ENCODE measurements at places on chromosomes 11 and 22. TPM values are rescaled to one million over a fixed set of nuclear protein-coding genes. Genes with fewer than 3 reads are reported as not detected.

GRCh38 chr22:32634421-32634981, 159.9 kb downstream of the FBXO7 start:
- no peaks in the 10 kb centered on the region for H3K27me3 ChIP-seq
- no peak overlapping the region for H3K27ac ChIP-seq
- no peak overlapping the region for H3K4me3 ChIP-seq
- no peak for DNase-seq
- H3K4me1 ChIP-seq: peaks cover 22% of the 10 kb centered on the region
- H3K36me3 ChIP-seq: no peaks in the 10 kb centered on the region

Gene OR8G1
- total RNA-seq: 0.13 TPM

Gene CHRM1
- not detected for total RNA-seq

- H3K4me1 ChIP-seq: peaks cover 10% of the 10 kb centered on the region
- no peak overlapping the region for H3K27ac ChIP-seq
- no peak overlapping the region for H3K4me3 ChIP-seq
Measured at GRCh38 chr11:45852018-45852711, 4.9 kb downstream of the CRY2 start.

DNA sequence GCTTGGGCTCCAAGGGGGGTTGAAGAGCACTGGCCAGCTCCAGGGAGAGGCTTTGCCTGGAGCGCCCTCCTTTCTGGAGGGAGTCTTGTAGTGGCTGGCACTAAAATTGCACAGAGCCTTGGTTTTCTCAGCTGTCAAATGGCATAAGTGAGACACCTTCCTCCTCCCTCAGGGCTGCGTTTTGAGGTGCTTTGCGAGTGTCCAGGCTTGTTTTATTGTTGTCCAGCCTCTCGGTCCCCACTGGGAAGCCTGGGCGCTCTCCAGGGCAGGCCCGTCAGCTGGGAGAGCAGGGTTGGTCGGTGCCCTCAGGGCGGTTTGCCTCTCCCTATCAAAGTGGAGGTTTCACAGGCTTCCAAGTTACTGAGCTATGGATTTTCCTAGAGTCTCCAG, 149.3 kb upstream of the B3GAT1 start:
- no peak overlapping the region for H3K27ac ChIP-seq
- H3K4me1 ChIP-seq: peaks cover 14% of the 10 kb centered on the region
- H3K4me3 ChIP-seq: no peak overlapping the region
- H3K36me3 ChIP-seq: no peaks in the 10 kb centered on the region
- H3K27me3 ChIP-seq: peaks cover 3% of the 10 kb centered on the region

GRCh38 chr11:9095421-9095820, 4.0 kb upstream of the SCUBE2 start:
- H3K36me3 ChIP-seq: no peaks in the 10 kb centered on the region
- H3K4me1 ChIP-seq: no peaks in the 10 kb centered on the region
- H3K4me3 ChIP-seq: no peak overlapping the region
- H3K27me3 ChIP-seq: peaks cover 7% of the 10 kb centered on the region
- peak; percentile 50 for DNase-seq

Gene PIK3C2A
- total RNA-seq: 84.6 TPM

Gene CTSW
- not detected for total RNA-seq

DNA sequence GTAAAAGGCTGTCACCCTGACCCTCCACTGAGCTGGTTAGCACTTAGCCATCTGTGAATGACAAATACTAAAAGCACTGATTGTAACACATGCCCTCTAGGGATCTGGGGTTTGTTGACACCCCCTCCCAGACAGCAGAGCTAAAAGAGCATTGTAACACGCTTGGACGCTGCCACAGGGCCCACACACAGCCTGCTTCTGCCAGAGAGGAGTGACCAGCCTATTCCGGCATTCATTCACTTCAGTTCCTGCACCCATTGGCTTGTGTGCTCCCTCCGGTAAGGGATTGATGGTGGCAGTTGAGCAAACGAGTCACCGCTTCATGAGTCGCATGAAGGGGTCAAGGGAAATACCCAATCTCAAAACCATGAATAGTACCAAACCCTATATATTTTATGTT, 15.8 kb downstream of the OR10D3 start:
- peaks cover 2% of the 10 kb centered on the region for H3K4me1 ChIP-seq
- no peak overlapping the region for H3K4me3 ChIP-seq
- no peak overlapping the region for H3K27ac ChIP-seq
- DNase-seq: no peak

- no peaks in the 10 kb centered on the region for H3K36me3 ChIP-seq
- H3K4me3 ChIP-seq: no peak overlapping the region
- no peak for DNase-seq
- peaks cover 2% of the 10 kb centered on the region for H3K4me1 ChIP-seq
Measured at GRCh38 chr11:65806979-65807378, 20.1 kb downstream of the OVOL1 start.

DNA sequence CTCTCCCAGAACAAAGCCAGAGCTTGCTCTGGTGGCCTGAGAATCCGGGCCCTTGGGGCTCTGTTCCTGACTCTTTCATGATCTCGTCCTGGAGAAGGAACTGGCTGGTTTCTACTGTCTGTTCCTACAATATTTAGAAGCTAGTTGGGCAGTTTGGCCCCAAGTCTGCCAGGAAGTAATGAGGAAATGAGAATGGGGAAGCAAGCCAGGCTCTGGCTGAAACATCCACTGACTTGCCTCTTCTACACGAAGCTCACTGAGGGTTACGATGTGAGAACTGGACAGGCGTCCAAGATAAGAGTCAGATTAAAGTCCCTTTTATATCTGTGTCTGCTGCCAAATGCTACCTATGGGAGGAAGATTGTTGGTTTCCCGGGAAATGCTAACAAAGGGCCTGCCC, 110.0 kb upstream of the KIRREL3 start:
- no peaks in the 10 kb centered on the region for H3K36me3 ChIP-seq
- no peak for DNase-seq
- no peak overlapping the region for H3K27ac ChIP-seq
- no peak overlapping the region for H3K4me3 ChIP-seq

GRCh38 chr11:21635394-21636145, 557.3 kb upstream of the ANO5 start:
- no peaks in the 10 kb centered on the region for H3K36me3 ChIP-seq
- H3K4me3 ChIP-seq: no peak overlapping the region
- H3K27ac ChIP-seq: no peak overlapping the region
- no peaks in the 10 kb centered on the region for H3K4me1 ChIP-seq
- DNase-seq: no peak

- no peak for DNase-seq
- H3K27ac ChIP-seq: no peak overlapping the region
- no peaks in the 10 kb centered on the region for H3K4me1 ChIP-seq
- no peak overlapping the region for H3K4me3 ChIP-seq
Measured at GRCh38 chr11:134663506-134664313, 251.7 kb upstream of the B3GAT1 start.

- no peak overlapping the region for H3K4me3 ChIP-seq
- no peak for DNase-seq
- peaks cover 29% of the 10 kb centered on the region for H3K4me1 ChIP-seq
- H3K27ac ChIP-seq: no peak overlapping the region
- H3K36me3 ChIP-seq: peaks cover 33% of the 10 kb centered on the region
- peaks cover 12% of the 10 kb centered on the region for H3K27me3 ChIP-seq
Measured at GRCh38 chr22:40401532-40401931, 31.1 kb downstream of the SGSM3 start.

DNA sequence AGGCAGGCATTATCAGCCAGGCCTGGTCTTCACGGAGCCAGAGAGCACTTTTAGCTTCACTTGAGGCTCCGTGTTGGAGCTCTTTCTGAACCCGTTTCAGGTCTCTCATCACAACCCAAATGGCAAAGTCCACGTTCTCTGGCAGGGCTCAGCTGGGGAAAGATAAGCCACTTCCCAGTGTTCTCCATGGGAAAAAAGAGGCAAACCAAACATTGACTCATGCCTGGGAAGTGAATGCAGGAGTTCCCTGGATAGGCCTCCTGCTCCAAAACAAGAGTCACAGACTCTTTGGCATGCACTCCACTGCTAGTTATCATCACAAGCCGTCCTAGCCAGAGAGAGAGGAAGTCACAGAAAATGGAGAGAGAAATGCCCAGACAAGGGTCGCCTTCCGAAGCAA, 11.6 kb downstream of the OPCML start:
- H3K36me3 ChIP-seq: no peaks in the 10 kb centered on the region
- no peak for DNase-seq
- peak overlapping the region; percentile 94 for H3K27ac ChIP-seq
- H3K27me3 ChIP-seq: peaks cover 1% of the 10 kb centered on the region
- no peak overlapping the region for H3K4me3 ChIP-seq

DNA sequence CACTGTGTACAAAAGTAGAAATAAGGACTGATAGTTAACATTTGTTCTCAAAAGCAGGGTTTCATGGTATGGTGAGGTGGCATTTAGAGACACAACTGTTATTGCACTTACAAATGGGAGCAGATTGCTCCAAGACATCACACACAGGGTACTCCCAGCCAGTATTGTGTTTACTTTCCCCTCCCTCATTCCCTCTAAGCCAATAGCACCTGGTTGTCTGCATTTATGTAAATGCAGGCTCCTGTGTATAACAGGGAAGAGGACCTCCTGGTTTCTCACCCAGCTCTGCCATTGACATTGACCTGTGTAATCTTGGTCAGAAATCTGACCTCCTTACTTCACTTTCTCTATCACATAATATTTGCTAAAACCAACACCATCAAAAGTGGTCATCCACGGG, 154.4 kb downstream of the NAV2 start:
- no peaks in the 10 kb centered on the region for H3K36me3 ChIP-seq
- H3K27ac ChIP-seq: no peak overlapping the region
- DNase-seq: no peak
- no peak overlapping the region for H3K4me3 ChIP-seq

DNA sequence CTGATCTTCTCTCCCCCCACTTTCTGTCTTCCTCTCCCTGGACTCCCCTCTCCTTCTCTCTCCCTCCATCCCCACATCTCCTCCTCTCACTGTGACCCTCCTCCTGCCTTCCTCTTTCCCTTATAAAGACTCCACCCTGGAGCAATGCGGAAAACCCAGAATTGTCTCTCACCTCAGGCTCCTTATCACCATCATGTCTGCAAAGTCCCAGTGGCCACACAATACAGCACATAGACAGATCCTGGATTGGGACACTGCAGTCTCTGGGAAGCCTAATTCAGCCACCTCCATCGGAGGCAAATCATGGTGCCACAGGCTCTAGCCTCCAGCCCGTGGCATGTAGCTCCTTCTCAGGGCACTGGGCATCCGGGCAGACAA, 2.7 kb downstream of the RFPL2 start:
- H3K4me1 ChIP-seq: peaks cover 52% of the 10 kb centered on the region
- peaks cover 3% of the 10 kb centered on the region for H3K36me3 ChIP-seq
- H3K4me3 ChIP-seq: peak overlapping the region; percentile 53

DNA sequence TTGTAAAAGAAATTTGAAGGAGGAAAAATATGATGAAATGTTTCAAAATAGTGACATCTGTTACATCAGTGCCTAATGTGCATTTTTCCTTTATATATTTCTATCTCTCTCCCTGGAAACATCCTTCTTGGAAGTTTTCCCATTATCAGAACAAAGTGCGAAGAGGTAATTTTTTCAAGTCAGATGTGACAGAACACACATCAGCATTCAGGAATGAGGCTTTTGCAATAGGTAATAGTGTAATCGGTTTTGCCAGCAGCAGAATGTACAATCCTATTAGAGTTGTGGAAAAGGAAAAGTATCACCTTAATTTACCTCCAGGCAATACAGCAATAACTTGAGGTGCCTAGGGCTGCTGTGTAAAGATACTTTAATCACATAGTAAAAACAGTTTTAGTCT, 275.8 kb downstream of the FAT3 start:
- no peaks in the 10 kb centered on the region for H3K36me3 ChIP-seq
- no peaks in the 10 kb centered on the region for H3K4me1 ChIP-seq
- peaks cover 1% of the 10 kb centered on the region for H3K27me3 ChIP-seq
- H3K27ac ChIP-seq: no peak overlapping the region
- DNase-seq: no peak
- H3K4me3 ChIP-seq: no peak overlapping the region

DNA sequence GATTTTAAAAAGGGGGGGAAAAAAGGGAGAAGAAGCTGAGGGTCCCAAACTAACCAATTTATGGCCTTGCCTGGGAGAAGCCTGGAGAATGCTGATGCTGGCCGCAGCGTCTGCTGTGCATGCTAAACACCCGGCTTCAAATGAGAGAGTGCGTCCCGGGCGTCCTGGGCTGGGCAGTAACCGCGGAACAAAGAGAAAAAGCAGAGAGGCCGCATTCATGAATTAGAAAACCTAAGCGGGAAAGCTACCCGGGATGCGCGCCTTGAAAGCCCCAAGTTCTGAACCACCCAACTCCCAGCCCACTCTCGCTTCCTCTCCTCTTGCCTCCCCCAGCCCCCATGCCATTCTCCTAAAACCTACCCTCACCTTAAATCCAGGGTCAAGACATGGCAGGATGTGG, 6.5 kb downstream of the MN1 start:
- peaks cover 7% of the 10 kb centered on the region for H3K4me1 ChIP-seq
- H3K36me3 ChIP-seq: no peaks in the 10 kb centered on the region
- no peak for DNase-seq
- no peak overlapping the region for H3K4me3 ChIP-seq
- H3K27me3 ChIP-seq: peaks cover 12% of the 10 kb centered on the region

- no peak for DNase-seq
- peaks cover 7% of the 10 kb centered on the region for H3K4me1 ChIP-seq
Measured at GRCh38 chr11:112880495-112880894, 80.7 kb upstream of the NCAM1 start.

DNA sequence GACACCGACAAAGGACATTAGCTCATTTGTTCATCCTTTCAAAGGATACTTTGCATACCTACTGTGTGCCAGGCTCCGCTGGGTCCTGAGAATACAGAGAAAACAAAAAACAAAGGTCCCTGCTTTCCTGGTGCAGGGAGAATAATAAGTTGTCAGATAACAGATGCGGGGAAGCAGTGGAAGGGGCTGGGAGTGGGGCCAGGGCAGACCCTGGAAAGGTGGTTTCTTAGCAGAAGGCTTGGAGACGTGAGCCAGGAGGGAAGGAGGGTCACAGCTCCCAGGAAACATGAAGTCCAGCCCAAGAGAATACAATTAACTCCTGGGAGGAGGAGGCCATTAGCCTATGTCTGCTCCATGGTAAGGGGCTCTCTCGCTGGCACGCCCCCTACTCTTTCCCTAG, 9.8 kb upstream of the ANO1 start:
- no peak overlapping the region for H3K4me3 ChIP-seq
- H3K27me3 ChIP-seq: peaks cover 4% of the 10 kb centered on the region
- peaks cover 31% of the 10 kb centered on the region for H3K4me1 ChIP-seq
- H3K36me3 ChIP-seq: no peaks in the 10 kb centered on the region
- H3K27ac ChIP-seq: no peak overlapping the region
- DNase-seq: peak; percentile 2

Gene CACNA1I
- total RNA-seq: 0.10 TPM

- no peaks in the 10 kb centered on the region for H3K36me3 ChIP-seq
- H3K27ac ChIP-seq: no peak overlapping the region
- peaks cover 24% of the 10 kb centered on the region for H3K4me1 ChIP-seq
- DNase-seq: no peak
Measured at GRCh38 chr11:125942771-125943428, 2.9 kb upstream of the VSIG10L2 start.

DNA sequence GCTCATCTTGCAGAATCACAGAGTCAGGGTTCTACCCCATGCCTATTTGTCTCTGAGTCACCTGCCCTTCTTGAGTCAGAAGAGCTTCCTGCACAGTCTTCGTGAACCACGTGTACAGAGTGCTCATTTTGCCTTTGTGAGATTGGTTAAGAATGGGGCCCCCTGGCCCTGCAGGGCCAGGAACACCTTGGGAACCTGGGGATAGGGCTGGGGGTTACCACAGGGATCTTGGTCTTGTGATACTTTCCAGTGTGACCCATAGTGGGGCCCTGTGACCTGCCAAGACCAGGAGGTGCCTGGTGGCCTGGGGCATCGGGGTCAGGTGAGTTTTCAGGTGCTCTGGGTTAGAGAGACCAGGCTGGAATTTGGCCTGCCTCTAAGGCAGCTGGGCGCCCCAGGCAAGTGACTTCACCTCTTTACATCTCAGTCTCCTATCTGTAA, 9.4 kb downstream of the TMPRSS13 start:
- no peak overlapping the region for H3K27ac ChIP-seq
- no peaks in the 10 kb centered on the region for H3K4me1 ChIP-seq
- peaks cover 5% of the 10 kb centered on the region for H3K27me3 ChIP-seq
- H3K36me3 ChIP-seq: no peaks in the 10 kb centered on the region
- DNase-seq: no peak

Gene RANGAP1
- 71.5 TPM for total RNA-seq

Gene RNH1
- 61.1 TPM for total RNA-seq

Data from endothelial cell (in vitro differentiated cells).